Naive thymus-derived CD8-positive, alpha-beta T cell (primary cell): ENCODE measurements at places on chromosomes 5 and 9. TPM values are rescaled to one million over a fixed set of nuclear protein-coding genes. Genes with fewer than 3 reads are reported as not detected.

CLIC3 gene
- 13.5 TPM for total RNA-seq

ADAMTSL1 gene
- not detected for total RNA-seq

GRIA1 gene
- not detected for total RNA-seq

IL33 gene
- not detected for total RNA-seq

ITGA2 gene
- not detected for total RNA-seq

LRRC19 gene
- total RNA-seq: not detected

INSL4 gene
- total RNA-seq: not detected

GRCh38 chr5:100890461-100891008 lies 12.5 kb downstream of the ST8SIA4 start:
- H3K36me3 ChIP-seq: peaks cover 14% of the 10 kb centered on the region
- DNase-seq: no peak
- H3K4me3 ChIP-seq: no peak overlapping the region
- no peaks in the 10 kb centered on the region for H3K27me3 ChIP-seq
- H3K4me1 ChIP-seq: peaks cover 52% of the 10 kb centered on the region

DNA sequence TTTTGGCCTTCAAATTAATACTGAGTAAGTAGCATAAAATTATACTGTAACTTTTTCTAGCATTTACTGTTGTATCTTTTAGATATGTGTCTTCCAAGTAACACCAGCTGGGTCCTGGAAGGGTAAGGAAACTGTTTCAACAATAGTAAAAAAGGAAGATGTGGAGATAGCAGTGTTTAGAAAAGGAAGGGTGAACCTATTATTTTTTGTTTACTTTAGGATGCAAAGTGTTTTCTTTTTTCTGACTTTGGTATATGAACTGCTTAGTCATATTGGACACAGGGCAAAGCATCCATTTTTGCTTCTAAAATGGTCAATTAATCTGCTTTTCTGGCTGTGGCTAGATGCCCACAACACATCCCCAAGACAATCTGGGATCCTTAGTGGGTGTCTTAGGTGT lies 5.3 kb downstream of the PKD2L2 start:
- no peak overlapping the region for H3K27ac ChIP-seq
- peaks cover 3% of the 10 kb centered on the region for H3K4me1 ChIP-seq
- no peak for DNase-seq
- H3K36me3 ChIP-seq: no peaks in the 10 kb centered on the region

- peaks cover 1% of the 10 kb centered on the region for H3K4me1 ChIP-seq
- peaks cover 14% of the 10 kb centered on the region for H3K27me3 ChIP-seq
- H3K4me3 ChIP-seq: no peak overlapping the region
- H3K27ac ChIP-seq: no peak overlapping the region
- no peaks in the 10 kb centered on the region for H3K36me3 ChIP-seq
Measured at GRCh38 chr5:178786859-178787499, 56.5 kb upstream of the ZNF354A start.

- H3K4me3 ChIP-seq: peak overlapping the region; percentile 96
- DNase-seq: peak; percentile 45
- H3K27me3 ChIP-seq: no peaks in the 10 kb centered on the region
- peaks cover 10% of the 10 kb centered on the region for H3K36me3 ChIP-seq
Measured at GRCh38 chr5:181190711-181191525, 14.1 kb downstream of the TRIM7 start.

- H3K27ac ChIP-seq: peak overlapping the region; percentile 87
- peak overlapping the region; percentile 95 for H3K4me3 ChIP-seq
- no peaks in the 10 kb centered on the region for H3K27me3 ChIP-seq
- peak; percentile 20 for DNase-seq
Measured at GRCh38 chr9:15423231-15423985, 732 bp downstream of the SNAPC3 start.

DNA sequence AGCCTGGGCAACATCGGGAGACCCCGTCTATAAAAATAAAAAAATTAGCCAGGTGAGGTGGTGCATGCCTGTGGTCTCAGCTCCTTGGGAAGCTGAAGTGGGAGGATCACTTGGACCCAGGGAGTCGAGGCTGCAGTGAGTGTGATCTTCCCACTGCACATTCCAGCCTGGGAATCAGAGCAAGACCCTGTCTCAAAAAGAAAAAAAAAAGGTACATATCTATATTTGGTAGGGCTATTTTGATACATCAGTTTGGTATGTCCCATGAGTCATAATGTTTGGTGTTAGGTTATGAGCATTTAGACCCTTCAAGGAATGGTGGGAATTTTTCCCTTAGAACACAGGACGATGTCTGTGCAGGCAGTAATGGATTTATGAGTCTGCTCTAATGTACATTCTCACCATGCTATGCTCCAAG lies 55.3 kb upstream of the POU4F3 start:
- H3K4me1 ChIP-seq: peaks cover 2% of the 10 kb centered on the region
- H3K4me3 ChIP-seq: no peak overlapping the region
- H3K27me3 ChIP-seq: no peaks in the 10 kb centered on the region
- DNase-seq: no peak
- no peak overlapping the region for H3K27ac ChIP-seq

GRCh38 chr5:135308245-135308644 lies 90.8 kb downstream of the MACROH2A1 start:
- H3K36me3 ChIP-seq: no peaks in the 10 kb centered on the region
- peaks cover 14% of the 10 kb centered on the region for H3K27me3 ChIP-seq
- H3K4me1 ChIP-seq: peaks cover 5% of the 10 kb centered on the region

DNA sequence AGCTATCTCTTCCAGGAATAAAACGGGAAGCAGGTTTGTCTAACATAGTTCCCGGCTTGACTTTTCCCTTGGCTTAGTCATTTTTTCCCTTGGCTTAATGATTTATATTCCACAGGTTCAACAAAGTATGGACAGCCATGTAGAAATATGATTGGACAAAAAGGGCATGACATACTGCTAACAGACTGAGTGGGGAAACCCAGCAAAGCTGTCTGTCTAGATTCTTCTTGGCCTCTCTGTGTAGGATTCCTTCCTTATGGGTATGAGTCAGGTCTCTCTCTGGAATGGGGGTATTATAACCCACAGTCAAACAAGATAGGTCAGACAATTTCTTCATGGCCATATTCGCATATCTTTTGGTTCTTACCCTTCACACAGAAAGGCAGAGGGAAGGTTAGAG lies 5.7 kb upstream of the MTAP start:
- no peaks in the 10 kb centered on the region for H3K36me3 ChIP-seq
- no peak for DNase-seq
- peaks cover 16% of the 10 kb centered on the region for H3K27me3 ChIP-seq
- no peak overlapping the region for H3K4me3 ChIP-seq
- no peak overlapping the region for H3K27ac ChIP-seq

DNA sequence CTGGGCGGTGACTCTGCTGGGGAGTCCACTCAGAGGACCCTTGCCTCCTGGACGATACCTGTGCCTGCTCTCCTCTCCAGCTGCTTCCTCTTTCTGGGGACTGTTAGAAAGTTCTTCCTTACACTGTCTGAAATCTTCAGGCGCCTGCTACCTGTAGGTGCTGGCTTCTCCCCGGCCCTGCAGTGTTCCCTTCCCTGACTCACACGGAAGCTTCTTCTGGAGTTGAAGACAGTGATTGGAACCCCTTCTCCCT lies 562 bp downstream of the GSN start:
- peaks cover 2% of the 10 kb centered on the region for H3K36me3 ChIP-seq
- peak overlapping the region; percentile 35 for H3K27ac ChIP-seq
- DNase-seq: no peak
- peaks cover 48% of the 10 kb centered on the region for H3K4me1 ChIP-seq
- H3K27me3 ChIP-seq: peaks cover 3% of the 10 kb centered on the region

GRCh38 chr5:112625689-112626438 lies 111.8 kb upstream of the APC start:
- peaks cover 3% of the 10 kb centered on the region for H3K36me3 ChIP-seq
- no peak overlapping the region for H3K4me3 ChIP-seq
- DNase-seq: no peak
- no peaks in the 10 kb centered on the region for H3K4me1 ChIP-seq
- peaks cover 48% of the 10 kb centered on the region for H3K27me3 ChIP-seq

GRCh38 chr5:53041071-53041692 lies 52.0 kb downstream of the ITGA2 start:
- no peaks in the 10 kb centered on the region for H3K4me1 ChIP-seq
- no peaks in the 10 kb centered on the region for H3K36me3 ChIP-seq
- peak overlapping the region; percentile 47 for H3K27ac ChIP-seq

DNA sequence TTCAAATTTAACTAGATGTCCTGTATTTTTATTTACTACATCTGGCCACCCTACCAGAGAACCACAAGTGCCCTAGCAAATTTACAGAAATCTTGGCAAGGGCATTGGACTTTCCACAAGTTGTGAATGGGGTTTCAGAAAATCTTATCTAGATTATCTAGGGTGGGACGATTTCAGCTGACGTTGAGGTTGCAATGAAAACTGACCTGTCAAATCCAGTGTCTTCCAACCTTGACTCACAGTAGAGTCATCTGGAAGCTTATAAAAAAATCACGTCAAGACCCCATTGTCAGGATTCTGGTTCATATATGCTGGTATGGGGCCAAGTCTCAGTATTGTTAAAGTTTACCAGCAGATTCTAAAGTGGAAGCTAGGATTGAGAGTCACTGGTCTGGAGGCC lies 109.6 kb upstream of the ACTBL2 start:
- H3K4me3 ChIP-seq: no peak overlapping the region
- no peaks in the 10 kb centered on the region for H3K4me1 ChIP-seq
- H3K27me3 ChIP-seq: peaks cover 3% of the 10 kb centered on the region

- no peaks in the 10 kb centered on the region for H3K36me3 ChIP-seq
- DNase-seq: no peak
- no peak overlapping the region for H3K4me3 ChIP-seq
- H3K27me3 ChIP-seq: no peaks in the 10 kb centered on the region
- H3K27ac ChIP-seq: no peak overlapping the region
- peaks cover 4% of the 10 kb centered on the region for H3K4me1 ChIP-seq
Measured at GRCh38 chr9:136525207-136525606, 20.6 kb downstream of the NOTCH1 start.

DNA sequence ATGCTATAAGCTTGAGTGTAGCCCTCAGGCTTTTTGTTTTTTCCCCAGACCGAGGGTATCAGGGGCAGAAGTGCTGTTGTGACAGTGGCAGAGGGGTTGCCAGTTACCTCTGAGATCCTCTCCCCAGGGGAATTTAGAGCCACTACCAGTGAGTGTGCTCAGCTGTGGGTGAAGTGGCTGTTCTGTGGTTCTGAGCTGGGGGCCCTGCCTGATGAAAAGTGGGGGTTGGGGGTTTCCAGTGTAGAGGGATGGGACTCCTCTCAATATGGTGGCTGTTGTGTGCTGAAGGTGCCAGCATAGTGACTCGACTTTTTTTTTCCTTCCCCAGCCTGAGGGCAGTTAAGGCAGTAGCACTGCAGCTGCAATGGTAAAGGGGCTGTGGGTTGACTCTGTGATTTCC lies 506.7 kb downstream of the TMEM232 start:
- peaks cover 1% of the 10 kb centered on the region for H3K4me1 ChIP-seq
- H3K36me3 ChIP-seq: peaks cover 70% of the 10 kb centered on the region
- no peaks in the 10 kb centered on the region for H3K27me3 ChIP-seq
- no peak for DNase-seq
- no peak overlapping the region for H3K4me3 ChIP-seq
- H3K27ac ChIP-seq: no peak overlapping the region
